ENCODE measurements at places on chromosomes 7 and 10. TPM values are rescaled to one million over a fixed set of nuclear protein-coding genes. Genes with fewer than 3 reads are reported as not detected.

DNA sequence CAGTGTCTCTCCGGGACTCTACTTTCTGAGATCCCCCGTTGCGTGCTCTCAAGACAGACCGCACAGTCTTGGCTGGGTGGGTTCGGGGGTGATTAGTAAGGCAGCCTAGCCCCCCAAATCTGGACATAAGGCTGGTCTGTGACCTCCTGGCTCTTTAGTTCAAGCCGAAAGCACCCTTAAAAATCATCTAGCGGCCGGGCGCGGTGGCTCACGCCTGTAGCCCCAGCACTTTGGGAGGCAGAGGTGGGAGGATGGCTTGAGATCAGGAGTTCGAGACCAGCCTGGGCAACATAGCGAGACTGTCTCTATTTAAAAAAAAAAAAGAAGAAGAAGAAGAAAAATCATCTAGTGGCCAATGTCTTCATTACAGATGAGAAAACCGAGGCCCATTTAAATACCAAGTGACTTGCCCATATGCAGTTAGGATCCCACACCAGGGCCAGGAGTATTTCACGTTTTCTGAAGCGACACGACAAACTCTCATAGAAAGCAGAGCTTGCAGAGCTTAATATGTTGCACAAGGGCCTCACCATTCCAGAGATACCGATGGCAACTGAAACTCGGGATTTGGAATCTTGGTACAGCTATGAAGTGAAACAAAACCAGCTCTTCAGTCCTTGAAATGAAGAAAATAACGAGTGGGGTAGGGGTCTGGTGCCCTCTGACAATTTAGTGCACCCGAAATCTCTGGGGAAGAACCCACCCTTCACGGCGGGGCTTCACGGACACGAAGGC, 703 bp upstream of the HILPDA start:
- DNase-seq = no peak

- DNase-seq = no peak
Measured at GRCh38 chr7:13852281-13852968, 137.0 kb downstream of the ETV1 start.

WNT8B gene
- not detected for polyA plus RNA-seq

DNA sequence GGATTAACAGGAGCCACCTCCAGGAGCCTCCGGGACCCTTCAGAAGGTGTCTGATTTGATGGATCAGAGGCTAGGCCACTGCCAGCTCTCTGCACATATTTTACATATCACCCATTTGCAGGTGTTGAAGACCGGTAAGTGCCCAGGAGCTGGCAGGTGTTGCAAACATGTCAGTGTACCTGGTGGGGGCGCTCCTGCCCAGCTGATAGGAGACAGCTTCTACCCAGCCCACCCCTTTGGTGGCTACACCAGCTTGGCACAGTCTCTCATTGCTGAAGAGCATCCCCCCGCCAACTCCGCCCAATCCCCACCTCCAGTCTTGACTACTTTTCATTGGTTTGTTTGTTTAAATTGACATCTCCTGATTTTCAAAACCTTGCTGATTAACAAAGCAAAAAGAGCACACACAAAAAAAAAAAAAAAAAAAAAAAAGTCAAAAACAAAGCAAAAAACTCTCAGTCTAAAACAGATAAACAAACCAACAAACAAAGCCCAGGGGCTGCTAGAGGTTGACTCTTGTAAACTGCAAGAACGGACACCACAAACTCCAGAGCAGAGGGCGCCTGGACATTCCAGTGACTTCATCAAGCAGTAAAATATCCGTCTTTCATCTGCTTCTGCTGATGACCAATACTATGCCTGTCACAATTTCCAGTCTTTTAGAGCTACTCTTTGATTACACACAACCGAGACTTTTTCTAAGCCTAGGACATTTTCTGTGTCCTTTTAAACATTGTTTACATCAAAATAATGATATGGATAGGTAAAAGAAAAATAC, 275.3 kb downstream of the NRG3 start:
- DNase-seq = no peak

DNA sequence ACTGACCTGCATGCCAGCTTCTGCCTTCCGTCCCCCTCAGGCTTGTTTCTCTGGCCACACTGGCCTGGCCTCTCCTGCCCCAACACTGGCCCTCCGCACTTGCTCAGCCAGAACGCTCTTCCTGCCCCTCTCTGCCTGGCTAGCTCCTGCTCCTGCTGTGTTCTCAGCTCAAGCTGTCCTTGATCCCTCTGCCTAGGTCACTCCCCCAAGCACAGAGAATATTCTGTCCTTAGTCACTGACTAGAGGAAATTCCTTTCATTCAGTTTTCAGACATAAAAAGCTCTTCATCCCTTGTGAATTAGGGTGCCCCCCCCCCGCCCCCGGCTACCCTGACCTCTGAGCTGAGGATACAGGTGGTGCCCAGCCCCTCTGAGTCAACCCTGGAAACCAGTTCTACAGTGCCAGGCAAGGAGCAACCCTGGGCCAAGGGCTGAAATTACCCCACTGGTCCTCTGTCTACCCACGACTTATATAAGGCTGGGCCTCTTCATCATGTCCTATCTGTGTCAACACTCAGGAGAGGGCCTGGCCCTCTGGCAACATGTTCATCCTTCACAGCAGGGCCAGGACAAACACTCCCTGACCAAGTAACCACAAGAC, 6.6 kb upstream of the SGPL1 start:
- no peak for DNase-seq

HABP2 gene
- not detected for polyA plus RNA-seq

DNA sequence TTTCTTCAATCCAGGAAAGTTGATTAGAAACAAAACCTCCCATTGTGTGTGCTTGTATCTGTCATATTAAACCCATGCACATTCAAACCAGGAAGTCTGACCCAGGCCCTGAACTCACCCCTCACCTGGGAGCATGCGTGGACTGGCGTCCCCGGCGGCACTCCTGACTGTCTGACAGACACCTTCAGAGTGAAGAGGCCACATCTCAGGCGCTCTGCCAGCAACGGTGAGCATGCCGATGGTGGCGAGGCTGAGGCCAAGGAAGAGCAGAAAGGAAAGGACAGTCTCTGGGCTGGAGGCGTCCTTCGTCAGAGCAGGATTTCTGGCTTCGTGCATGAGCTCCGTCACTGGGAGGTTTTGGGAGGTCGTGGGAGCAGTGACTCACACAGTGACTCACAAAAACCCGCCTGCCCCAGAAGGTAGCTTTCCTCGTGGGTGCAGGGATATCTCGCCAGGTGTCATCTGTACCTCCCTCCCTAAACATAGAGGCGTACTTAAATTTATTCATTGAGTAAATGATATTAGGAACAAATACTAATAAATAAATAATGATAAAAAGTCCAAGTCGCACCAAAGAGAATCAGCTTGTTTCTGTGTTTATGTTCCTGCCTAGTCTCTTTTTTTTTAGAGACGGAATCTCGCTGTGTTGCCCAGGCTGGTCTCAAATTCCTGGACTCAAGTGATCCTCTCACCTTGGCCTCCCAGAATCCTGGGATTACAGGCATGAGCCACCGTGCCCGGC, 13.5 kb downstream of the IQCE start:
- no peak for DNase-seq

GRCh38 chr10:83978681-83979383, 160.5 kb upstream of the GHITM start:
- DNase-seq = no peak

DNA sequence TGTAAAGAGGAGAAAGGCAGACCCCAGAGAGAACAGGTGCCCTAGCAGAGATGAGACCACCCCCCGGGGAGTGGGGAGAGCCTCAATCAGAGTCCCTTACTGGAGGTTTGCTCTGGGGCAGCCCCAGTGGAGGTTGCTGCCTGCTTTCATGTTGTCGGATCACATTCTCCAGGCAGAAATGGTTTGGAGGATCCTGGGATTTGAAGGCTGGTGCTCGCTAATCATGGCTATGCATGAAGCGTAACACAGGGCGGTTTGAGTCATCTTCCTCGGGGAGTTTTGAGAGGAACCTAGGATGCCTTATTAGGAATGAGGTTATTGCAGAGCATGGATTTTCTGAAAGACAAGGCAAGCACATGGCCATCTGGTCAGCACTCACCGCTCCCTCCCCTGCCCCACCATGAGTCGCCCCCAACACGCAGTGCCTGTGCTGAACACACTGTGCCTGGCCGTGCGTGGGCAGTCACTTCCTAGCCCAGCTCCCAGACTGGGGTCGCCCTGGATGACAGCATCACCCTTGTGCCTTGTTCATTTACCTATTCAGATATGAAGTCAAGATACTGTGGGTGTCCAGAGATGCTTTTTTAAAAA, 319.9 kb downstream of the DPP6 start:
- DNase-seq = no peak

SPAM1 gene
- not detected for polyA plus RNA-seq

DNA sequence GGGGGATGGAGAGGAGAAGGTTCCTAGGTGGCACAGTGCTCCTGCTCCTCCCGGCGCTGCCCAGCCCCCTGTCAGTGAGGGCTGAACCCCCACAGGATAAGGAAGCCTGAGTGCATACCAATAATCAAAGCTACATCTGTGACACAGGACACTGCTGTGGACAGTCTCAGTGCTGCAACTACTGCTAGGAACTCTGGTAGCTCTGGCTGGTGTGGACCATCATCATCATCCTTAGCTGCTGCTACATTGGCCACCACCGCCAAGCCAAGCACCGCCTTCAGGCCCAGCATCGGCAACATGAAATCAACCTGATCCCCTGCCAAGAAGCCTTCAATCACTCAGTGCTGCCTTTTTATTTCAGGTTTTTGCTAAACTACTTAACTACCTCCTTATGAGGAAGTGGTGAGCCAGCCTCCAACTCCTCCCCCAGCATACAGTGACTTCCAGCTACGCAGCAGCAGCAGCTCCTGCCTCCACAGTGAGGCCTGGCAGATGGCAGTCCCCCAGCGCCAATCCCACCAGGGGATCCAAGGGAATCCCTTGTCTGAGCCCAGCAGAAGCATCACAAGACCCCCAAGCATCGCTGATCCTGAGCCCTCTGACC, 32.1 kb upstream of the SLC26A4 start:
- no peak for DNase-seq

GRCh38 chr10:71432101-71432905, 35.6 kb downstream of the CDH23 start:
- no peak for DNase-seq

RBM20 gene
- polyA plus RNA-seq = 0.04 TPM

GRCh38 chr10:128078136-128078969, 47.9 kb downstream of the MKI67 start:
- no peak for DNase-seq

GRCh38 chr10:97891497-97892167, 42.0 kb downstream of the GOLGA7B start:
- no peak for DNase-seq

DNA sequence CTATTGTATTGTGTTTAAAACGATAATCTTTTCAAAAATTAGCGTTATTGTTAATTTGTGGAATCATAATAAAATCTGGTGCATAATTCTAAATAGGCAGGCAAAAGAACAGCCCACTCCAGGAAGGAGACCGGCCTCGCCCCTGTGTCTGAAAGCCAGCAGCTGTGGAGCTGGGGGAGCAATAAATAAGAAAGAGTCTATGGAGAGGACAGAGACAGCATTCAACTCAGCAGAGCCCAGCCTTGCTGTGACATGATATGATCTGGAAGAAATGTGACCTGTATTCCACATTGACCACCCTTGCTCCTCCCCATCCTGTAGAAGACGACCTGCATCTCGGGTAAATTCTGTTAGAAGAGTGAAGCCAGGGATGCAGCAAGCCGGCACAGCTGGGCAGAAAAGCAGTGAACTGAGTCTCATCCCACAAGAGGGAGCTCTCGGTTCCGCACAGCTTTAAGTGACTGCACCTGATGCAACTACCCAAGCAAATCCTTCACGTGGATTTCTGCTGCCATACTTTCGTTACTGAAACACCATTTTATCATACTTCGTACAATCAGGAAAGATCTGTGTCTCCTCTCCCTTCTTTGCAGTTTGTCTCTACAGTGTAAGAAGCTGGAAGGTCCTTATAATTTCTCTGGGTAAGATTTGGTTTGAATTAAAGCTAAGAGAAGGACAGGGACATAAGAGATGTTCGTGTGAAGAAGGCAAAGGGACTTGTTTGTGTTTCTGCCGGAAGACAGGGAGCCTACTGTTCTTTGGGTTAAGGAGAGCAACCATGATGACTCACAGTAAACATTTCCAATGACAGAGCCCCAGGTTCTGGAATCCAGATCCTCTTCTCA, 427.1 kb downstream of the GPAM start:
- DNase-seq = no peak

GRCh38 chr7:15016766-15017165, 114.2 kb upstream of the DGKB start:
- peak; percentile 61 for DNase-seq

- DNase-seq = peak; percentile 50
Measured at GRCh38 chr7:66099551-66100407, 14.9 kb upstream of the CRCP start.

- no peak for DNase-seq
Measured at GRCh38 chr10:103192451-103193106, 493 bp downstream of the NT5C2 start.

GRCh38 chr7:29878081-29878688, 71.9 kb downstream of the WIPF3 start:
- DNase-seq = no peak

TRIL gene
- polyA plus RNA-seq = not detected

DNA sequence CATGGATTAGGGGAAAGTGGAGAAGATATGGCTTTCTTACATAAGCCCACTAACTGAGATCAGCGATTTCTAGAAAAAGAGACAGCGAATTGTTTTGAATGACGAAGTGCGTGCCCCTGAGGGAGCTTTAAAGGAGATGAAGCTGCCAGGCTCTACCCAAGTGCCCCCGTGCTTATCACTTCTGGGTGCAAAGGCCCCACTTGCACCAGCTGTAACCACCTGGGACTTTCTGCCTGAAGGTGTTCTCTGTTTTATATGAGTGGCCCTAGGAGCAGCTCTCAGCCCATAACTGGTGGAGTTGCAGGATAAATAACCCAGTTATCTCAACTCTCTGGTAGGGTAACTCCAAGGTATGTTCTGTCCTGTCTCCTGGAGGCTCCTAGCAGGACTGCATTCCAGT, 20.4 kb upstream of the CARD11 start:
- no peak for DNase-seq

MAT1A gene
- 1.5 TPM for polyA plus RNA-seq

GRCh38 chr10:51748959-51749358, 49.6 kb upstream of the CSTF2T start:
- no peak for DNase-seq

GRCh38 chr7:155829796-155830470, 17.7 kb upstream of the SHH start:
- DNase-seq = no peak

GRCh38 chr7:27579565-27579964, 83.1 kb downstream of the HIBADH start:
- no peak for DNase-seq

DNA sequence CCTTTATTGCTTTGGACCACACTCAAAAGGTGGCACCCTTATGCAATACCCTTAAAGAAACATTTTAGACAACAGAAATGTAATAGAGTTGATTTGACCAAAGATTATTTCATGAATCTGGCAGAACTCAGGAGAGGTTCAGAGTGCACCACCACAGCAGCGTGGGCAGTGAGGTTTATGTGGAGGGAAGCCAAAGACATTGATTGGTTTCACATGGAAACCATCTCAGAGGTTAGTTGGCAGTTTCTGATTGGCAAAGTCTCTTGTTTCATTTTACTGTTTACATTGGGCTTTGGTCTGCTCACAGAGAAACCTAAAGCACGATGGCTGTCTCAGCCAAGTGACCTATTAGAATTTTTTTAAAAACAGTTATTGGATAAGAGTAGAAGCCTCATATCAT, 101.3 kb downstream of the SDHAF3 start:
- no peak for DNase-seq

Measured in keratinocyte (primary cell).